ENCODE measurements at places on chromosomes 5 and 9.

GRCh38 chr9:135252980-135253304 is 165.5 kb downstream of the OLFM1 start:
- no peak for DNase-seq

- no peak for DNase-seq
Measured at GRCh38 chr5:140587495-140587894, 22.9 kb downstream of the SLC35A4 start.

GRCh38 chr5:87263498-87263897 is 4.2 kb upstream of the RASA1 start:
- no peak for DNase-seq

GRCh38 chr9:87237336-87237735 is 260.3 kb upstream of the DAPK1 start:
- DNase-seq: no peak

GRCh38 chr9:84655447-84655846 is 14.1 kb upstream of the NTRK2 start:
- no peak for DNase-seq

GRCh38 chr5:76652809-76653414 is 29.7 kb upstream of the F2RL2 start:
- no peak for DNase-seq

- DNase-seq: no peak
Measured at GRCh38 chr5:94389515-94389899, 228.9 kb downstream of the KIAA0825 start.

GRCh38 chr5:166340039-166340438 is 1951.4 kb upstream of the WWC1 start:
- DNase-seq: no peak

DNA sequence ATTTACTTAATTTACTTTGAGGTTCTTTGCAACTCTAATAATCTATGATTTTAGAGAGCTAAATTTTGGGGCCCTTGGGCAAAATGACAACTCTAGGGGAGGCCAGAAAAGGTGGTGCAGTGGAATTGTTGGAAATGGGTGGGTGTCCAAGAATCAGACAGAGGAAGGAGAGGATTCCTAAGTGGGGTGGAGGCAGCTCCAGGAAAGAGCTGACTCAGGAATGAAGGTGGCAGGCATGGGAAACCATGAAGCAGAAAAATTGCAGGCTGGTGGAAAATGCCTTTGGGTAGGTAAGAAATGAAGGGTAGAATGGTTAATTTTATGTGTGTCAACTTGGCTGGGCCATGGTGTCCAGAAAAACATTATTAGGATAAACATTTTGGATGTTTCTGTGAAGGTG is 248.5 kb upstream of the TUT7 start:
- no peak for DNase-seq

DNA sequence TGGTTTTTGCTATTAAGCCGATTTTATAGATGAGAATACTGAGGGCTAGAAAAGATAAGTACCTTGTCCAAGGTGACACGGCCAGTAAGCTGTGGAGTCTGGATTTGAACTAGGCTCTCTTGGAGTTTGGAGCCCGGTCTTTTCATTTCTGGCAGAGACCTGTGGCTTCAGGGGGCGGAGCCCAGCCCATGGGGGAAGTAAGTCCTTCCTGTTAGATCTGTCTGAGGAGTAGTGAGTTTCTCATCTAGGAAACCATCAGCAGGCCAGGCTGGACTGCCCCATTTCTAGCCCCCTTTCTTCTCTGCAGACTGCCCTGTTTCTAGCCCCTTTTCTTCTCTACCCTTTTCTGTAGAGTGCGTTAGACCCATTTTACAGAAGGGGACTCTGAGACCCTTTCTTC is 521 bp upstream of the PTGS1 start:
- no peak for DNase-seq

DNA sequence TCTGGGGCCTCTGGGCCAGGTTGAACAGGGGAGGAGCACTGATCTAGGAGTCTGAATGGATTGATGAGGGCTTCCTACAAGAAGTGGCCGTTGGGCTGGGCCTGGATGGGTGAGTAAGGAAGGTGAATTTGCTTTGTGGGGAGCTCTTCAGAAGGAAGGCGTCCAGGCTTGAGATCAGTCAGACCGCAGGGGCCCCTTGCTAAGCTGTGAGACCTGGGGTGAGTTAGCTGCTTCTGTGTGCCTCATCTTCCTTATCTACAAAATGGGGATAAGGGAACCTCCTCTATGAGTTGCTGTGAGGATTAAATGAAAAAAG is 1.1 kb upstream of the SYNPO start:
- DNase-seq: no peak

DNA sequence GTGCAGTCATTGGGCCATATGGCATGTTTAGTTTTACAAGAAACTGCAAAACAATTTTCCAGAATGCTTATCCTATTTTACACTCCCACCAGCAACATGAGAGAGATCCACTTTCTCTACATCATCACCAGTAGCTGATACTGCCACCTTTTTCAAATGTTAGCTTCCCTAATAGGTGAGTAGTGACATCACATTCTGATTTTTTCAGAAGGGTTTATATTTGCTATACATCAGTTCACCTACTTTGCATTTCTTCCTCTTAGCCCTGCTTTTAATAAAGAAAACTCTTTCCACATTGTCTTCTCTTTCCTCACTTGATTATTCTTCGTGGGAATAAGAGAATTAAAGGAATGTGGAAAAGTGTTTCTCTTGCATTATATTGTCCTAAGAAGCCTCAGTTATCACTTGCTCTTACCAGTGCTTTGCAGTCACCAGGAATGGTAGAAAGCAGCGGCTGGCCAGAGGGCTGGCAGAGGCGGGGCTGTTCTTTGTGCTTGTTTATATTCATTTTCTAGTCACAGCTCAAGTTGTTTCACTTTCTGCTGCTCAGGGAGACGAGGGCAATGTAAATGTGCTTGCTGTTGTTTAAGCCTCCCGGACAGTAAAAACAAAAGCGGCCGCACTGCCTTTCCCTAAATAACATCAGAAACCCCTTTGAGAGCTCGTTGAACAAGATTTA is 164.8 kb downstream of the HSD17B3 start:
- DNase-seq: no peak

DNA sequence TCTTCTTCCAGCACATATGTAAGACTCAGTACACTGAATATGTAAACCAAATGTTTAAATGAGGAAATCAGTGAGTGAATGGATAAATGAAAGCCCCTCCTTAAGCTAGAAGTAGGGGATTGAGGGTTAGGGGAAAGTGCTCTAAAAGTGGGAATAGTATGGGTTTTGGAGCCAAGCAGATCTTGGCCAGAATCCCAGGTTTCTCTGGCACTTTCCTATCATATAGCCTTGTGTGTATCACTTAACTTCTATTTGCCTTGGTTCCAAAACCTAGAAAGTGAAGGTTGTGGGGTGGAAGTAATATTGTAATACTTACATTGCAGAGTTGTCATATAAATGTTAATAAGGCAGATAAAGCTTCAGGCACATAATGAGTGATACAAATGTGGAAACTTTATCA is 45.0 kb upstream of the SV2C start:
- no peak for DNase-seq

DNA sequence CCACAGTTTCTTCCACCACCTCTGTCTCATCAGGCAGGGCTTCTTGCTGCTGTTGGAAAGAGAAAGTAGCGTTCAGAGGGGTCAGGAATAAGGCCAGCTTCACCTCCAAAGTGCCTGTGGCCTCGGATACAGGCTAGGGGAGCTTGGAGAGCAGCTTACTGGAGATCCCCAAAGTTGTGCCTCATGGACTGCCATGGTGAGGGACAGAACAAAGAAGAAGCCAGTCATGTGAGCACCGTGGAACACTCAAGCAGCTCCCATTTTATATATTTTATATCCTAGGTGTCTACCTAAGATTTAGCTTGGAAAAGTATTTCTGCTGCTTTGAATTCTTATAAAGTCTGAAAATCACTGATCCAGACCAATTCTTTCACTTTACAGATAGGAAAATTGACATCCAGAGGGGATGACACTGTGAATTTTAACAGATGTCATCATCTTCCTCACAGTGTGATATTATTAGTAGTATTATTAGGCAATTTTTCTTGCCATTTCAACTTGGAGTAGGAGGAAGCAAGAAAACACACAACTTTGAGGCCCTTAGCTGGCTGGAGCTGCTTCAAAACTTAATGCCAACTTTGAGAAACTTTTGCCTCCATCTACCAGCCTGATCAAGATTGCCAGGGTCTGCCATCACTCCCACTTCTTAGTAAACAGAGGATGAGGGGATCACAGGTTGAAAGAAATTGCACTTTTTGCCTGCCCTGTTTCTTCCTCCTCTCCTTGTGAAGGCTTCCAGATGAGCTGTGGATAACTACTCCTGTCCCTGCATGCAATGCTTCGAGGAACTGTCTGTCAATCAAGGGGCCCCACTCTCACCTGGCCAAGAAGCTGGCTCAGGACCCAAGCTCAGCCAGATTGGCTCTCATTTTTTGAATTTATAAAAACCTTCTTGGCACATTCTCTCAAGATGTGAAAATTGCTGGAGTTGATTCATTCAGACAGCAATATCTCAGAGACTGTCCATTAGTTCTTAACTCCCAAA is 11.8 kb downstream of the SPARC start:
- no peak for DNase-seq

DNA sequence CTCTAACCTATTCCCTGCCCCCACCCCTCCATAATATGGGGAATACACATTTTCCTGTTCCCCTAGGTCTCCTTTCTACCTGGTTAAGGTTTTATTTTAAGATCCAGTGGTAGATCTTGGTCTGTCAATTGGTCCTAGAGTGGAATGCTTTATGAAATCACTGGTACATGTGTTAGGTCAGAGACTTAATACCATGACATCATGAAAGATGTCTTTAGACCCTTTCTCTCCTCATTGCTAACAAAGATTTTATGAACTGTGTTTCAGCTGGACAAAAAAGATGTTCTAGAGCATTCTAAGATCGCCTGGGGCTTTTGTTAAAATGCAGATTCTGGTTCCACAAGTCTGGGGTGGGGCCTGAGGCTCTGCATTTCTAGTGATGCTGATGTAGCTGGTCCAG is 9.1 kb downstream of the GSN start:
- DNase-seq: no peak

- no peak for DNase-seq
Measured at GRCh38 chr5:150454492-150455229, 5.1 kb upstream of the RPS14 start.

DNA sequence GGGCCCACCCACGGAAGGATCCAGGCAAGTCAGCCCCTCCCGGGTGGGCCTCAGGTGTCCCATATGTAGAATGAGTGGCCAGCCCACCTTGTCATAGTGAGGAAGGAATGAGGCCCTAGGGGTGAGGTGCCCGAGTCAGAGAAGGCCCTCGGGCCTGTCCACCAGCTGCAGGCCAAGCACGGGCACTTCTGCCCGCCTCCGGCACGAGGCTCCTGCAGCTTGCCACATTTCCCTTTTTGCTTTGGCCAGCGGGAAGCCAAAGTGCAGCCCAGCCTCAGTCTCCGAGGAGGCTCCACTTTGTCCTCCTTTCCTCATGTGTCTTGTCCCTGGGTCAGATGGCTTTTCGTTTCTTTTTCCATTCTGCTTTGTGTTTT is 72.9 kb downstream of the PSMB7 start:
- DNase-seq: no peak

DNA sequence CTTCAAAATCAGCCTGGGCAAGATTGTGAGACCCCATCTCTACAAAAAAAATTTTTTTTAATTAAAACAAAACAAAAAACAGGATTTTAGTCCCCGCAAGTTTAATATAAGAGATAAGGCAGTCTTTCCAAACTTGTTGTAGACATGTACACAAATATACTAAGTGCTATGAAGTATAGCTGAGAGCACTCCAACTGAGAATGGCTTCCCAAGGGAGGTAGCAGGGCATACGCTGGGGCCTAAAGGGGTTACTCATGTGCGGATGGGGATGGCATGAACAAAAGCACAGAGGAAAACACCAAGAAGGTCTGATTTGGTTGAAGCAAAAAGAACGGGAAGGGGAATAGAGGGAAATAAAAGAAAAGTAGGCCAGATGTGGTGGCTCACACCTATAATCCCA is 21.1 kb downstream of the SAR1B start:
- no peak for DNase-seq

- DNase-seq: no peak
Measured at GRCh38 chr9:36871606-36872005, 162.5 kb downstream of the PAX5 start.

GRCh38 chr9:129013674-129014073 is 14.5 kb downstream of the SH3GLB2 start:
- DNase-seq: no peak

Measured in left ventricle myocardium inferior (tissue), 1 donor.